ENCODE measurements at places on chromosomes 16 and 17. TPM values are rescaled to one million over a fixed set of nuclear protein-coding genes. Genes with fewer than 3 reads are reported as not detected.

DNA sequence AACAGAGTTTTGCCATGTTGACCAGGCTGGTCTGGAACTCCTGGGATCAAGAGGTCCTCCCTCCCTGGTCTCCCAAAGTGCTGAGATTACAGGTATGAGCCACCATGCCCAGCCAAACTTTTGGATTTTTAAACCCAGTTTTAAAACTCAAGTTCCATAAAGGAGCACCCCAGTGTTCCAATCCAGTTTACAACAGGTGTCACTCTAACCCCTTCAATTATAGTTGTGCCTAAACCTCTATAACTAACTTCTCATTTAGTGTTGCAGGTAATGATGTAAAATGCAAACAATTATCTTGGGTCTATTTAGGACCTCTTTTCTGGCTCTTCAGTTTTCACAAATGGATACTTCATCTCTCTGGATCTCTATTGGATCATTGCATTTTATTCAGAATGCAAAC, 7.8 kb upstream of the ADAP2 start:
- H3K27me3 ChIP-seq: no peaks in the 10 kb centered on the region
- H3K4me1 ChIP-seq: no peaks in the 10 kb centered on the region
- no peak for DNase-seq
- H3K36me3 ChIP-seq: no peaks in the 10 kb centered on the region

- peaks cover 28% of the 10 kb centered on the region for H3K36me3 ChIP-seq
- H3K4me3 ChIP-seq: no peak overlapping the region
- H3K4me1 ChIP-seq: peaks cover 32% of the 10 kb centered on the region
These were observed 5.9 kb downstream of the BBS2 start for GRCh38 chr16:56513972-56514371.

GRCh38 chr16:66925322-66925840, at the start of gene RRAD:
Gene RRAD, minus strand, starts transcription at chr16:66925535. Its CDS starts 356 bp downstream, at chr16:66925179.
- H3K4me1 ChIP-seq: peaks cover 37% of the 10 kb centered on the region
- H3K4me3 ChIP-seq: peak within 1 kb of the TSS; percentile 67
- no peaks in the 10 kb centered on the region for H3K27me3 ChIP-seq
- DNase-seq: peak; percentile 87
- peak within 1 kb of the TSS; percentile 96 for H3K27ac ChIP-seq

- H3K27me3 ChIP-seq: no peaks in the 10 kb centered on the region
- H3K27ac ChIP-seq: no peak overlapping the region
- peaks cover 11% of the 10 kb centered on the region for H3K4me1 ChIP-seq
- H3K4me3 ChIP-seq: no peak overlapping the region
- DNase-seq: no peak
- H3K36me3 ChIP-seq: no peaks in the 10 kb centered on the region
These were observed 45.2 kb upstream of the CHMP6 start for GRCh38 chr17:80946449-80946848.

GRCh38 chr16:74700116-74700437, 585 bp downstream of the MLKL start:
- no peak for DNase-seq
- peak overlapping the region; percentile 74 for H3K4me3 ChIP-seq
- peak overlapping the region; percentile 53 for H3K27ac ChIP-seq
- H3K27me3 ChIP-seq: no peaks in the 10 kb centered on the region

KRTAP4-6 gene
- not detected for total RNA-seq

MYH2 gene
- 4,227 TPM for total RNA-seq

GPR179 gene
- total RNA-seq: 2.5 TPM

LGALS9B gene
- total RNA-seq: not detected

DNA sequence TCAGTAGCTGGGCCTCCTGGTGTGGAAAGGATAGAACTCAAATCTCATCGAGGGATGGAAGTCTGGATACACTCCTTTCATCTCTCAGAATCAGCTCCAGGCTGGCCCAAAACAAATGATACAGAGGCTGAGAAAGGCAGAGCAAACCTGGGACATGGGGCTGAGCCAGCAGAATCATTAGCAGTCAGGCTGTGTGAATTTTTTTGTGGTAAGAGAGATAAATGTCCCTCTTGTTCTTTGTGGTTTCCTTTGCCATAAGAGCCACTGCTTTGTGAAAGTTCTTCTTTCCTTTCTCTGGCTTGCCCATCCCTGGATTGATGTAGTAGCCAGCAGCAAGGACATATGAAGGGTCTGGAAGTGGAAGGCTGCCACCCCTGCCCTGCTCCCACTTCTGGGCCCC, 146.2 kb downstream of the CDH13 start:
- no peak for DNase-seq
- H3K36me3 ChIP-seq: no peaks in the 10 kb centered on the region
- H3K27ac ChIP-seq: no peak overlapping the region
- H3K4me1 ChIP-seq: peaks cover 44% of the 10 kb centered on the region

DNA sequence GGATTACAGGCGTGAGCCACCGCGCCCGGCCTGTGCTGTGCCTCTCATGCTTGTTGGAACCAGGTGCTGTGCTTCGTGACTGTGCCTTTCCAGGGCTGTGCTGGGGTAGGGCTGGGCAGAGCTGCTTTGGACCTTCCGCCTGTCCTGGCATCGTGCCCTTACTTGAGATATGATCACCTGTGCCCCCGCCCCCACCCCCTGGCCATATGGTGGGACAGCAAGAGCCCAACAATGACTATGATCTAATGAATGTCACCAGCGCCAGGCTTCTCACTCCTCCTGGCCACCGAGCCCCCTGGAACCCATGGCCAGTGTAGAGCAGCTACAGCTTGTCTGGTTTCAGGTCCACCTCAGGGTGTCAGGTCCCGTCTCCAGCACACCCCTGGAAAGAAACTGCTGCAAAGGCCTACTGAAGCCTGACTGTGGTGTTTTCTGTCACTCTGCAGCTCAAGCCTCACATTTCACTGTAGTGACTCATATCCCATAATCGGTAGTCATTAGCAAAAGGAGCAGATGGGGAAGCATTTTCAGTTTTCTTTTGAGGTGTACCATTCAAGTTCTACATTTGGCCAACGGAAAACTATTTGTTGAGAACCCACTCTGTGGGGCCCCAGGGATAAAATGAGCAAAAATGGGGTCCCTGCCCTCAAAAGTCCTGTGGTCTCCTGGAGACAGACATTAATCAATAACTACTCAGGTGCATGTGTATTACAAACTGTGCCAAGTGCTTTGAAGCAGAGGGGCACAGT, 22.1 kb downstream of the FCSK start:
- H3K4me3 ChIP-seq: peak overlapping the region; percentile 1
- H3K27ac ChIP-seq: peak overlapping the region; percentile 77
- no peaks in the 10 kb centered on the region for H3K27me3 ChIP-seq
- no peak for DNase-seq
- peaks cover 62% of the 10 kb centered on the region for H3K36me3 ChIP-seq

DNA sequence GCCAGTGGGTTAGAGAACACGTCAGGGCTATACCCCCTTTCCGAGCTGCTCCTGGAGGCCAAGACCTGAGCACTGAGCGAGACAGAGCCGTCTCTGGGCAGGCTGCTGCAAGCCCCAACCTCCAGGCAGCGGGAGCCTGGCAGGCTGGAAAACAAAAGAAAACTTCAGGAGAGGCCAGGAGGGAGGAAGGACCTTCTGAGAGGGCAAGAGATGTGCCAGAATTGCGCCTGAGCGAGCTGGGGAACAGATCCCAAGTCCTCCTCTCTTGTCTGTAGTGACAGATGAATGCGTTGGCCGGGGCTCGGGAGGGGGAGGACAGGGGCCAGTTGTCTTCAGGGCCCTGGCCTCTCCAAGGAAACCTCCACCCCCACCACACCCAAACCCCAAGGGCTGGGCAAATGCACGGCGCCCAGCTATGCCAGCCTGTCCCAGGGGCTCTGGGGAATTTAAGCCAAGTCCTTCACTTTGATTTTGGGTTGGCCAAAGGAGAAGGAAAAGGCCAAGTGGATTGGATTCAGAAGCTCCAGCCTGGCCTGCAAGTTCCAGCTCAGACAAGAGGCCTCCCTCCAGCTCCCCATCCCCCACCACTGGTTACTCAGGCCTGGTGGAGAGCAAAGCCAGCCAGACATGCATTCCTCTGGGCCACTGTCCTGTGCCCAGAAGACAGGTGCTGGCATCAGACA, 18.1 kb downstream of the SDK2 start:
- DNase-seq: peak; percentile 71
- H3K27me3 ChIP-seq: no peaks in the 10 kb centered on the region
- no peaks in the 10 kb centered on the region for H3K36me3 ChIP-seq
- no peak overlapping the region for H3K4me3 ChIP-seq

GRCh38 chr16:52545898-52546266, 1.1 kb downstream of the TOX3 start:
- DNase-seq: no peak
- H3K36me3 ChIP-seq: no peaks in the 10 kb centered on the region
- peak overlapping the region; percentile 44 for H3K4me3 ChIP-seq

DNA sequence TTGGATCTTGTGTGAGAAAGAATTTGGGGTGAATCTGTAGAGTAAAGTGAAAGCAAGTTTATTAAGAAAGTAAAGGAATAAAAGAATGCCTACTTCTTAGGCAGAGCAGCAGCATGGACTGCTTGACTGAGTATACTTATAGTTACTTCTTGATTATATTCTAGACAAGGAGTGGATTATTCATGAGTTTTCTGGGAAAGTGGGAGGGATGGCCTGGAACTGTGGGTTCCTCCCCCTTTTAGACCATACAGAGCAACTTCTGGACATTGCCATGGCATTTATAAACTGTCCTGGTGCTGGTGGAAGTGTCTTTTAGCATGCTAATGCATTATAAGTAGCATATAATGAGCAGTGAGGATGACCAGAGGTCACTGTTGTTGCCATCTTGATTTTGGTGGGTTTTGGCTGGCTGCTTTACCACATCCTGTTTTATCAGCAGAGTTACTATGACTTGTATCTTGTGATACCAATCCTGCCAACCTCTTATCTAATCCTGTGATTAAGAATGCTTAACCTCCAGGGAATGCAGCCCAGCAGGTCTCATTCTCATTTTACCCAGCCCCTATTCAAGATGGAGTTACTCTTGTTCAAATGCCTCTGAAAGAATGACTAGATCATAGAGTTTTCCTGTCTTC, 58.7 kb downstream of the HSD17B2 start:
- no peak overlapping the region for H3K4me3 ChIP-seq
- H3K27ac ChIP-seq: no peak overlapping the region
- H3K27me3 ChIP-seq: no peaks in the 10 kb centered on the region
- no peaks in the 10 kb centered on the region for H3K4me1 ChIP-seq

DNA sequence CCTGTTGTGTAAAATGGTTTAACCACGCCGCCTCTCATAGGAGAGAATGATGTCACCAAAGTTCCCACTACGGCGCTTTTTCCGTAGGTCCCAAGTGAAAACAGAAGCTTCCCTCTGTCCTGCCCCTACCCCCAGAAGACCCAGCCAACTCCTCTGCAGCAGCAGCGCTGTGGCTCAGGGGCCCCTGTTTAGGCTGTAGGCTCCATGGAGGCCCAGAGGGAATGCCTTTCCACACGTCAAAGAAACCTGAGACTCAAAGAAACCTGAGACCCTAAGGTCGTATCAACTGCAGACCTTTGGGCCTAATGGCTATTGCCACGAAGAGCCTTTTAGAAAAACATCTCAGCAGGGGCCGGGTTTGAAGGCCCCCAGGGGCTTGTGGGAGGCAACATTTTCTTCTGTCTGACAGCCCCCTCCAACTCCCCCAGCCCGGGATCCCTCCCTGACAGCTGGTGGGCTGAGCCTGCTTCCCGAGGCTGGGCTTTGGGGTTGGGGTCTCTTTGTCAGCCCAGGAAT, 43.1 kb upstream of the MEAK7 start:
- no peaks in the 10 kb centered on the region for H3K36me3 ChIP-seq
- H3K4me1 ChIP-seq: peaks cover 3% of the 10 kb centered on the region
- no peak overlapping the region for H3K4me3 ChIP-seq
- no peak overlapping the region for H3K27ac ChIP-seq
- H3K27me3 ChIP-seq: no peaks in the 10 kb centered on the region
- DNase-seq: no peak

DNA sequence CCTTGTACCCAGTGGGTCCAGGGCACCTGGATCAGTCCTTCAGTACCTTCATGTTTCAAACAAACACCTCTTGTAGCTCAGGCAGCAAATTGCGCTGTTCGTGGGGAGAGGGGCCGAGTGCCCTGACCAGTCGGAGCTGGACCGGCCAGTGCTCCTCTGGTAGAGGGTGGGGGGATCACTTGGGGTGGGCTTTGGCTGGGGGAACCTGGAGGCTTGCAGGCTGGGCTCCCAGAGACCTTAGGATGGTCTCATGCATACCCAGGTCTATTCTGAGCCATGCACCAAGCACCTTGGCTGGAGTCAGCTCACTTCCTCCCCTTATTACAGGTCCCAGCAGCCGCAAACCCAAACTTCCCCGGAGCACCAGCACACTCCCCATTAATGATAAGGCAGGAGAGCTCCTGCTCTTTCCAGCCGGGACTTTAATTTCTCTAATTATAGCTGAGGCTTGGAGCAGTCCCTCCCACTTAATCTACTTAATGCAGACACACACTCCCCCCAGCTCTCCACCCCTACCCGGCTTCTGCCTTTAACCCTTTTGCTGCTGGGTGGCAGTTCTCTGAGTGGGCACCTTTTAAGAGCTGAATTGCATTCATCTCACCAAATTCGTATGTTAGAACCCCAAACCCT, 26.3 kb upstream of the MGAT5B start:
- H3K27me3 ChIP-seq: no peaks in the 10 kb centered on the region
- H3K4me1 ChIP-seq: no peaks in the 10 kb centered on the region
- no peak for DNase-seq
- H3K27ac ChIP-seq: no peak overlapping the region
- H3K36me3 ChIP-seq: no peaks in the 10 kb centered on the region
- no peak overlapping the region for H3K4me3 ChIP-seq

DNA sequence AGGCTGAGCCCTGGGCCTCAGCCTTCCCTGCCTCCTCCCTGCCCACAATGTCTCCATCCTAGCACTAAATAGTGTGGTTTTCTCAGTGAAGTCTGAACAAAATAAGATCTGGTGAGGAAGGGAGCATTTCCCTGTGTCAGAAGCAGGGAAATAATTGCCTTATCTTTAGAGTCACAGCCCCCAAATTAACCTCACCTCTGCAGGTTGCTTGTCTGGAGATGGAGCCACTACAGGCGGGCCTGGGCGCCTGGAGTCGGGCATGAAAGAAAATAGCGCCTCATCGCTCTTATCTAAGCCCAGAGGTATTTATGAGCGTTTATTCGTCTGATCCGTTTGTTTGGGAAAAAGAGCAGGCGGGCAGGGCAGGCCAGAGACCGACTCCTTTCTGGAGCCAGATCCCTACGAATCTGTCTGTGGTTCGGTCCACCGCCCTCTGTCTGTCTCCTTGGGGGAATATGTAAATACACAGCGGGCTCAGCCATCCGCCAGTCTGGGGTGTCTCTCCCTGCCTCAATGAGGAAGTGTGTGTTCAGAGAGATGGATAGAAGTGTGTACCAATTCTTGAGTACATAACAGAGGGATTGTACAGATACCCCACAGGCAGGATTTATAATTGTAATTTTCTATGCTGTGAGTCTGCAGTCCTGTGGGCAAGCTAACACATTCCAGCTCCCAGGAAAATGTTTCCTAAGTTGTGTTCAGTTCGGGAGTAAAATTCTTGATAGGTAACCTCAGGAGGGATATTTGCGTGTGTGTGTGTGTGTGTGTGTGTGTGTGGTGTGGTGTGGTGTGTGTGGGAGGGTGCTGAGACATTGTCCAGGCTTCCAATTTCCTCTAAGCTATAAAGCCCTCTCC, 4.3 kb downstream of the HOXB6 start:
- H3K27me3 ChIP-seq: no peaks in the 10 kb centered on the region
- DNase-seq: no peak
- H3K36me3 ChIP-seq: no peaks in the 10 kb centered on the region
- H3K27ac ChIP-seq: no peak overlapping the region
- peaks cover 10% of the 10 kb centered on the region for H3K4me1 ChIP-seq

Measured in psoas muscle (tissue), 8 donors.